ENCODE measurements at places on chromosomes 16 and 17.

DNA sequence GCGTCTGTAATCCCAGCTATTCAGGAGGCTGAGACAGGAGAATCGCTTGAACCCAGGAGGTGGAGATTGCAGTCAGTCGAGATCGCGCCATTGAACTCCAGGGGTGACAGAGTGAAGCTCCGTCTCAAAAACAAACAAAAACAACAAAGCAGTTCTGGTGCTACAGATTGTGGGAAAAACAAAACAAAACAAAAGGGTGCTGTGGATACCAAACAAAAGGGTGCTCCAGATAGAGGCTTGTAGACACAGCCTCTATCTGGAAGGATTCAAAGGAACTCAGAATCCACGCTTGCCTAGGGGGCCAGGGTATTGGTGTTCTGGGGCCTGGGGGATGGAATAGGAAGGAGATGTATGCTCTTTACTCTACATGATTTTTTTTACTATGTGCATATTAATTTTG, 2.5 kb downstream of the MYLK3 start:
- DNase-seq: no peak

DNA sequence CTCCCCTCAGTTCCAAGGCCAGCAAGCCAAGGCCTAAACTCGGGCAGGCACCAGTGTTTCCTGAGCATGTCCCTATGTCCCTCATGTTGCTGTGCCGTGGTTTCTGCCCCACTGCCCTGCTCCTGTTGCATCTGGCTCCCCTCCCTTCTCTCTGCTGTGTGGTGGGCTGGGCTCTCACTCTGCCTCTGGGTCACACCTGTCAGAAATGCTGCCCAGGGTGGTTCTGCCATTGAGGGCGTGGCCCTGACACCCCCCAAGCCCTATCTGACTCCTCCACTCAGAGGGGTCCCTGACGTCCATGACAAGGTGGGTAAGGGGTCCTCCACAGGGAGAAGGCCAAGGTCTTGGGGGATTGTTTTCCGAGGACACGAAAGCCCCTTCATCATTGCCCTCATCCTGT, 9.2 kb upstream of the ITGA3 start:
- no peak for DNase-seq

GRCh38 chr16:9934723-9935508, 247.3 kb downstream of the GRIN2A start:
- DNase-seq: no peak

GRCh38 chr17:44374306-44375195, 10.9 kb upstream of the FAM171A2 start:
- DNase-seq: no peak

DNA sequence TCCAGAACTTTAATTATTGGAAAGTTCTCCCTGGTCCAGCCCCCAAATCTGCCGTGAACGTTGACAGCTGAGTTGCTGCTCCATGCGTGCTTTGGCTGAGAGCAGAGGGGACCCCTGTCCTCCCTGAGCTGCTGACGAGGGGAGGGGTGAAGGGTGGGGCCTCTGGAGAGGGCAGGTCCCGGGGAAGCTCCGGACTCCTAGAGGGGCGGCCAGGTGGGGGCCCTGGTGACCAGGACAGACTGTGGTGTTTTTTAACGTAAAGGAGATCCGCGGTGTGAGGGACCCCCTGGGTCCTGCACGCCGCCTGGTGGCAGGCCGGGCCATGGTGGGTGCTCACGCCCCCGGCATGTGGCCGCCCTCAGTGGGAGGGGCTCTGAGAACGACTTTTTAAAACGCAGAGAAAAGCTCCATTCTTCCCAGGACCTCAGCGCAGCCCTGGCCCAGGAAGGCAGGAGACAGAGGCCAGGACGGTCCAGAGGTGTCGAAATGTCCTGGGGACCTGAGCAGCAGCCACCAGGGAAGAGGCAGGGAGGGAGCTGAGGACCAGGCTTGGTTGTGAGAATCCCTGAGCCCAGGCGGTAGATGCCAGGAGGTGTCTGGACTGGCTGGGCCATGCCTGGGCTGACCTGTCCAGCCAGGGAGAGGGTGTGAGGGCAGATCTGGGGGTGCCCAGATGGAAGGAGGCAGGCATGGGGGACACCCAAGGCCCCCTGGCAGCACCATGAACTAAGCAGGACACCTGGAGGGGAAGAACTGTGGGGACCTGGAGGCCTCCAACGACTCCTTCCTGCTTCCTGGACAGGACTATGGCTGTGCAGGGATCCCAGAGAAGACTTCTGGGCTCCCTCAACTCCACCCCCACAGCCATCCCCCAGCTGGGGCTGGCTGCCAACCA, at the start of gene MC1R:
MC1R (plus strand) TSS at position 410 of the 895 bp plus-strand sequence; CDS start at position 807, 397 bp downstream.
- DNase-seq: no peak

DNA sequence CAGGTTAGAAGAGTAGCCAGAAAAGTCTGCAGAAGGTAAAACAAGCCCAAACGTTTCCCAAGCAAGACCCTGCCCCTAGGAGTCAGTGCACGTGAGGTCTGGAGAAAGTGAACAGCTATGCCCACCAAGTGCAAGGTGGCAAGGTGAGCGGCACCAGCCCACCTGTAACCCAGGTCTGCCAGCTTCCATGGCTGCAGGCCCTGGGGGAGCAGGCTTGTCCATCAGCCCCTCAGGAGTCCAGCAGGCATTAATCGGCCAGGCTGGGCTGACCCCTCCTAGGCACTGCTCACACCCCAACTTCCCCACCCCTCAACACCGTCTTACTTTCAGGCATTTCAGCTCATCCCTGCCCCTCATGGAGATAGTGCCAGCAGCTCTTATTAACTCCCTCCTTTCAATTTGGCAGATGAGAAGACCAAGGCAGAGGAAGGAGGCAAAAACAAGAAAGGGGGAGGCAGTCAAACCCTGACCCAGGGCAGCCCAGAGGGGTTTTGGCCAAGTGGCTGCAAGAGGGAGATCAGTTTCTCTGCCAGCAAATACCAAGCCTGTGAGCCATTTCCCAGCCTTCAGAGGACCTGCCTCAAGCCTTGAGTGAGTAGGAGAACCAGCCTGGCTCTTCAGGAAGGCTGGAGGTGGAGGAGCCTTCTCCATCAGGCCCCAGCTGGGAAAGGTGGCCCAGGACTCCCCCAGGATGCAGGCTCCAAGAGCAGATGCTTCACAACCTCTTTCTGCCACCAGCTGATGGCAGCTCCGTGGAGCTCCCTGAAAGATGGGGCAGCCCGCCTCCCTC, 14.7 kb downstream of the BEAN1 start:
- DNase-seq: no peak

DNA sequence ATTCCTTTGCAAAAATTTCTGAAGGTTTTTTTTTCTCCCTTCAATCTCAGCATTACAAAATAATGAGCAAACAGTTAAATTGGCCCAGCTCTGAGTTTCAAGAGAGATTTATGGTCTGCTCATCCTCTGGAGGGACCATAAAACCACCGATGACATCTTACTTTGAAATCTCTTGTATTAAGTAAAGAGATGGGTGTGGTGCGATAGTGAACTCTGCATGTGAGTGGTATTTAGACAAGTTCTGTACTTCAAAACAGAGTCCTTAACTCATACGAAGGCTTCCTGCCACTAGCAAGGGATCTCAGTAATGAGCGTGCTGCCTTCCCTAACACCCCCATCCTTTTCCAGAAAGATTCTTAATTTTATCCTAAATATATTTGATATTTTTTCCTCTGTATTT, 2.1 kb downstream of the FAM20A start:
- no peak for DNase-seq

DNA sequence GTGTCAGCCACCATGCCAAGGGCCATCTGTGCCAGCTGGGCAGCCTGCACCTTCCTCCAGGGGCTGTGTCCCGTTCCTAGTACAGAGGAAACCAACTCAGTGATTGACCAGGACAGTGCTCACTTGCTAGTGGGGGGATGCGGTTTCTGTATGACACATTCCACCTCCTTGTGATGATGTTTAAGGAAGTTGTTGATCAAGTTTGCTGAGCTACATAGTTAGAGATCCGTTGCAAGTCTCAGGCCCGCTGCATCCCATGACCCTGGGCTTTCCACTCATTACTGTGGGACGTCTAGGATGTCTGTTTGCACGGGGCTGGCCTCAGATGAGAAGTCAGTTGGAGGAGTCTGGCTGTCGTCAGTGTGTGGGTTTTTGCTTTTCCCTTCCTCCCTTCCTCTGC, 33.6 kb downstream of the RNF213 start:
- DNase-seq: no peak

DNA sequence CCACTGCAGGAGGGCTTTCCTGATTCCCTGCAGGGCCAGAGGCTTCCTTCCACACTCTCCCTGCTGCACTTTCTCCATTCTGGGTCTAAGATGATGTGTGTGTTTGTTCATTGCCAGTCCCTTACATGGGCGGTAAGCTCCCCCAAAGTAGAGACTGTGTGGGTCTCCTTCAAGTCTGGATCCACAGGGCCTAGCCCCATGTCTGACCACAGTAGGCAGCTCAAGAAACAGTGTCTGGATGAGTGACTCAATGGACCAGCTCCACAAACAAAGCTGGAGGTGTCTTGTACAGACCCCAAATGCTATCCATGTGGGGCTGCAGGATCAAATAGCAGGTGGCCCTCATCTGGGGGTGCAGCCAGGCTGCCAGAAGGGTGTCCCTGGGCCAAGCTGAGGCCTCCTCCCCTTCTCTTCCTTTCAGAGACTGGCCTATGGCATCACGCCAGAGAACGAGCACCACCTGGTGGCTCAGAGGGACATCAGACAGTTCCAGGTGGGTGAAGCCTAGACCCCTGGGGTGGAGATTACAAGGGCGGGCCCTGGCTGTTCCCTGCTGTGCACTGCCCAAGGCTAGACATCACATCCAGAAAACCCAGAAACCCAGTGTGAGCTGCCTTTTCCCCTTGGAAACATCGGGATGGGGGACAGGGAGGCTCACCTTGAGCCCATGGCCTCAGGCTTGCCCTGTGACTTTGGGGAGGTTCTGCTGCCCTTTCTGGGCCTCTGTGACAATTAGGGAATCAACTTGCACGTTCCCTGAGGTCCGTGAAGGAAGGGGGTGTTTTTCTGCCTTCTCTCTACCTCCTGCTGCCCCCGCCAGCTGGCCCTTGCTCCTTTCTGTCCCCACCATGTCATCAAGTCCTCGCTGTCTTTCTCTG, 45.9 kb downstream of the SLC6A2 start:
- DNase-seq: no peak

DNA sequence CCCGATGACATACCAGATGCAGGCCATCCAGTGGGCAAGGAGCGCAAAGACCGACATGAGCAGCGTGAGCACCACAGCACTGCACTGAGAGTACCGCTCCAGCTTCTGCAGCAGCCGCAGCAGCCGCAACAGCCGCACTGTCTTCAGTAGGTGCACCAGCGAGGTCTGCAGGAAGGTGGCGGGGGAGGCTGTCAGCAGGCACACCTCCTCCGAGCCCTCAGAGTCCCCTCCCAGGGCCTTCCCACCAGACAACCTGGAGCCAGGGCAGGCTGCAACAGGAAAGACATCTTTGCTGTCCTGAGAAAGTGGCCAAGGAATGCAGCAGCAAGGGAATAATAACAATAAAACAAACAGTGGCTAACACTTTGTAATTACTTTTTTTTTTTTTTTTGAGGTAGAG, 9.1 kb downstream of the KCNH4 start:
- no peak for DNase-seq

- peak; percentile 65 for DNase-seq
These were observed at the start of gene METTL23 for GRCh38 chr17:76726776-76727718. Gene METTL23 (plus strand): TSS chr17:76726839. CDS start chr17:76729711, 2,872 bp downstream.

GRCh38 chr17:73072219-73072962, 20.1 kb downstream of the SLC39A11 start:
- no peak for DNase-seq

DNA sequence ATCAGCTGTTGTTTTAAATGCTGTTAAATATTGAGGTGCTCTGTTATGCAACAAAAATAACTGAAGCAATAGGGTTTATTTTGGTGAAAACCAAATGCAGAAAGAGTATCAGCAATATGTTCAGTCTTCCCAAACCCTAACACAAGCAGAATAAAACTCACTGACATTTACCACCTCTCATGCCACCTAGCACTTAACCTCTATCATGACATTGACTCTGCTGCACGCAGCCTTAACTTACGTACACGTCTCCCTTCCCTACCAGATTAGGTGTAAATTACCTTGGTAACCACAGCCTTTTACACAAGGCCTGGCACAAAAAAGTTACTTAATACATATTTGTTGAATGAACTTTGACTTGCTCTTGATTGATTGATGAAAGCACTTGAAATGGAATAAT, 9.9 kb upstream of the AKAP1 start:
- no peak for DNase-seq

DNA sequence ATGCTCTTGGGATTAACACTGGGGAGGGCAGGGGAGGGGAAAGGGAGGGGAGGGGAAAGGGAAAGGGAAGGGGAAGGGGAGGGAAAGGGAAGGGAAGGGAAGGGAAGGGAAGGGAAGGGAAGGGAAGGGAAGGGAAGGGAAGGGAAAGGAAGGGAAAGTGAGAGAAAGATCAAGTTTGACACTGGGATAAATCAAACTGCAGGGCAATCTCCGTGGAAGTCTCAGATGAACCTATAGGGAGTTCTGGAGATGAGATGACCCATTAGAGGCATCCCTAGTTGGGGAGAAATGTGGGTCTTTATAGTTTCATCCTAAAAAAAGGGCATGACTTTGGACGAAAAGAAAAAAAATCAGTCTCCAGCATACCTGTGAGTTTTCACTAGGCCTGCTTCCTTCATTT, 2.2 kb downstream of the KRTAP4-12 start:
- no peak for DNase-seq

DNA sequence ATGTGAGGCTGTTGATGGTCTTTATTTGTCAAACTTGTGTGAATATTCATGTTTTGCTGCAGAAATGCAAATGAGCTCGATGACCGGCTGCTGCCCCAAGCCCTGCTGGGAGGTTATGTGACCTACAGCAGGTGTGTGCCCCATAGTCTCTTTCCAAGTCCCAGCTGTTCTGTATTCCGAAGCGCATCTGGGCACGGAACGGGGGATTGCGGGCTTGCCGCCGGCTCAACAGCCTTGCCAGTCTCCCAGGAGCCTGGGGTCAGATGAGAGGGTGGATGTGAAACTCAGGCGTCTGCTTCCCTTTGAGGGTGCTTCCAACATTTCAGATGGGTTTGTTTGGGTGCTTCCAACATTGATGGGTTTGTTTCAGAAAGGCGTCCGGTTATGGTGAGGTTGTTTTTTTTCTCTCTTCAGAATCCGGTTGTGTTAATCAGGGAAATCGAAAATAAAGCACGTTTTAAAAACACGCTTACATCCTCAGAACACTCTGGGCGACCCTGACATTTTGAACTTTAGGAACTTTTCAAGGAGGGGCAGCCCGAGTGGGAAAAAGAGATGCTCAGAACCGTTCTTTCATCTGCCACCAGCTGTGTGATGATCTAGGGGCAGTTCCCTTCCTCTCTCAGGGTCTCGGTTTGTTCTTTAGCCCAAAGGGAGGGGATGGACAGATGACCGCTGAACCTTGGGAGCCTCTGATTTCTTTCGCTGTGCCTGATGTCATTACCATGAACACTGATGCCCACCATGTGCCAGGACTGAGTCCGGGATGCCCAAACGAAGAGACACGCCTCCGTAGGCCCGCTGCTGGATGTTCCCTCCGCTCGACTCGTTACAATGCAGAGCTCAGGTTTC, 47.8 kb upstream of the AMZ2 start:
- DNase-seq: no peak

GRCh38 chr17:44780161-44780560, 21.4 kb downstream of the ADAM11 start:
- no peak for DNase-seq

- DNase-seq: no peak
These were observed 12.1 kb downstream of the CYB561 start for GRCh38 chr17:63433746-63434591.

Measured in stimulated activated CD8-positive, alpha-beta memory T cell treated with anti-CD3 and anti-CD28 coated beads, Interleukin-15, amount 100 ng/mL, for 48 hours (primary cell).